ENCODE measurements at places on chromosomes 4 and X.

DNA sequence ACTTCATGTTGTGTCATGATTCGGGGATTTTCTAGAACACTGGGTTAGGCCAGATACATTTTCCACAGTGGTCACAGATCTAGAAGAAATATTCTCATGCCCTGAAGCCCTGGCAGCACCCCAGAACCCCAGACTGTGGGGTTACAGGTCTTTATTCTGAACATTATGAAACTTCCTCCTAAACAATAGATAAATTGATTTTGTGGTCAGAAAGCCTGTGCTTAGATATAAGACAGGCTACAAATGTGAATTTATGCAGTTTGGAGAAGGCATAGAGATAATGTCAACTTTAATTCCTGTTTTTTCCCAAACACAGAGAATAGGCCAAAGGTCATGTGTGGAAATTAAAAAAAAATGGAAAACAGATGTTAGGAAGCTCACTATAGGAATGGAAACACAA is 492.9 kb downstream of the SPRY1 start:
- no peak for DNase-seq

GRCh38 chr4:14452764-14453163 is 549.5 kb upstream of the CPEB2 start:
- no peak for DNase-seq

DNA sequence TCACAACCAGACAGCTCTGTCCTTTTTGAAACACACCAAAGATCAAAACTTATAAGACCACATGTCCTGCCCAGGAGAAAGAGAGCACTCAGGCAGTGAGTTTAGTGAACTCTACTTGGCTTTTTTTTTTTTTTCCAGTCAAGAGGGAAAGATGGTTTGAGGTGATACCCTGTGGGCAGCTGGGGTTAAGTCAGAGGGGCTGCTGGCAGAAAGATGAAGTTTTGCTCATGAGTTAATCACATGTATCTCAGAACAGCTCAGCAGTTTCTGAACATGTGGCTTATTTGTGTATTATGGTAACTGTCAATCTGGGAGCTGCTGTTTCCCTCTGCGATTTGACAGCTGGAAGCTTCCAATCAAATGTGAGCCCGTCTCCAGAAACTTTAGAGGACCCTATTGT is 56.4 kb upstream of the MAP3K15 start:
- no peak for DNase-seq

DNA sequence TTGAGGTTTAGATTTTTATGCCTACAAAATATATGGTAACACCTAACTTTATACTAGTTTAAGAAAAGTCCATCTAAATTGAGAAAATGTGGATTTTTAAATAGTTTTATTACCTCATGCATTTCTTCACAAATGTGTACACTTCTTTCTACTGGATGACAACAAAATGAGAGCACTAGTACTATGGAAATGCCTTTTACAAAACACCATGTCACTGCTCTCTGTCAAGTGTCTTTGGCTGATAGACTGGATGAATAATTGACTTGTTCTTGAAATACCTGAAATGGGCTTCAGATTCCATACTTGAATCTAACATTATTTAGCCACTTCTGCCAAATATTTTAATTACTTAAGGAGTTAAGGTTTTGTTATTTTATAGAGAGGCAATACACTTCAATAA is 49.5 kb downstream of the AMELX start:
- DNase-seq, result no peak

- no peak for DNase-seq
Observed at GRCh38 chr4:187268940-187269339, 545.3 kb upstream of the FAT1 start.

DNA sequence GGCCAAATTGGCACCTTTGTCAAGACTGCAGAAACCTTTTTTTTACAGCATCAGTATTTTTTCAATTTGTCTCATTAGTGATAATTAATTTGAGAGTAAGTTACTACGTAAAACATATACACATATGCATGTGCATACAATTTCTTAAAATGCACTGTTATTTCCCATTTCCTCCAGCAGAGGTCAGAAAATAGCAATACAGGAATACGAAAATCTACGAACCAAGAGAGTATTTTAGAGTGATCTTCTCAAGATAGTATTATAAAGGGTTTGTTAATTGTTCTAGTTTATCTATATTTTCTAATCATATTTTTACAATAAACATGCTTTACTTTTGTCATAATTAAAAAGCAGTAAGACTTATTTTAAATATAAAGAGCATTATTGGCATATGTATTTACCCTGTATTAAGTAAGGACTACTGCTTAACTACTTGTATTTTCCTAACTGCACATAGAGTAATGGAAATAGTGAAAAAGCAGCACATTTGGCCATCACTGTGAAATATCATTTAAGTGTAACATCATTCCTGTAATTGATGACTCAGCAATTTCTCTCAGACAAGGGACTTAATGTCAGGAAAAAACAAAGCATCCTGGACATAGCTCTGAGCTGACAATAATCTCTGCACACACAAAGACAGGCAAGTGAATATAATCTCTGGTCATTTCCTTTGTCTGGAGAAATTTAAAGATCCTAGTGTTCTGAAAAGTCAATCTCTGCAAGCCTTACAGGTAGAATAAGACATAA is 45.6 kb downstream of the MAOB start:
- peak; percentile 17 for DNase-seq

DNA sequence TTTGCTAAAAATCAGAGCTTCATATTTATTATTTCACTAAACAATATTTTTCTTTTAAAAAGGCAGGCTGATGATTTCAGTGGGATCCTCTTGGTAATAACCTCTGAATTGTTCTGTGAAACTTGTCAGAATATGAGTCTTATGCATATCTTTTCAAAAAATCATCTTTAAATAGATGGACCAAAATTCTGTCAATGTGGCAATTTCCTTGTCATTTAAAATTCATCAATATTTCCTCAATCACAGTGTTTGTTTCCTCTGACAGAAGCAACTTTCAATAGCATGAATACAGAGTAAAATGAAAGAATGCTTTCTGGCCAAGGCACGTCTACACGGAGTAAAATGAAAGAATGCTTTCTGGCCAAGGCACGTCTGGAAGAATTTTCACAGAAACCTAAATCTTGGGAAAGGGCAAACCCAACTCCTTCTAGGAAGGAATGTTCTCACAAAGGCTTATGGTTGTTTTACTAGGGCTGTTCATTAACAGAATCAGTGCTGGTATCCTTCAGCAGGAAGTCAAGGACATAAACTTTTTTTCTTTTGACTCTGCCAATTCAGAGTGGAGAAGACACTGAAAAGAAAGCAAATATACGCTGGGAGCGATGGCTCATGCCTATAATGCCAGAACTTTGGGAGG is 99.0 kb upstream of the GPR34 start:
- DNase-seq, result no peak

- no peak for DNase-seq
Observed at GRCh38 chrX:110322603-110323002, 4.7 kb upstream of the AMMECR1 start.

GRCh38 chr4:45004847-45005565 is 278.6 kb upstream of the GNPDA2 start:
- no peak for DNase-seq

GRCh38 chr4:141646969-141647368 is 10.6 kb downstream of the IL15 start:
- no peak for DNase-seq

- DNase-seq, result no peak
Observed at GRCh38 chr4:1109898-1110506, 3.4 kb downstream of the RNF212 start.

DNA sequence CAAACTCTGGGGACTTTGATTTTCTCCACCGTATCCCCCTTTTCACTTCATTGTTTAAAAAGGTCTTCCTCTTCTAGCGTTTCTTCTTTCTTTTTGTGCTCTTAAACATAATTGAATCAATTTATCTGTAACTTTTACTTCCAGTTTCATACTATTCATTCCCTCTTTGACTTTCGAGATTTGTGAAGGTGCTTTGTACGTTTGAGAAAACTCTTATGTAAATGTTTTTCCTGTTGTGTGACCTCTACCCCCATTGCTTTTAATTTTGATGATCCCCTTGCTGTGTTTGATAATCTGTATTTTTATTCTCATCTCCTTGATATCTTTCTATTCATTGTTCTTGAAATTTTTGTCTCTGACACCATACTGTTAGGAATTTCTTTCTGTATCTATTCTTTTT is 4.8 kb downstream of the USP38 start:
- no peak for DNase-seq

DNA sequence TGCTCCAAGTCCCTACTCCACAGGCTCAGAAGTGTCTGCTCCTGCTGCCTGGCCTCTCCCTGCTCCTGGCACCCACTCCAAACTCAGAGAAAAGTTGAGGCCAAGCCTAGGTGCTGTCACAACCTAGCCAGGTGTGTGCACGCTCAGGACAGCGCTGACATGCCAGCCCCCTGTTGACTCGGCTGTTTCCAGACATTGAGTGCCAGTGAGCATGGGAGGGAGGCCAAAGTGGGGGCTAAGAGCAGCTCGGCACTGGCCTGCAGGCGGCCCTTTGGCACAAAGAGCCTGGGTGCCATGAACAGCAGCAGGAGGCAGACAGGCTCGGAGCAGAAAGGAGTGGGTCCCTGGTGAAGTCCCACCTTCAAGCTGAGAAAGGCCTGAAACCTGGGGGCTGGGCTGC is 79.6 kb upstream of the DDX60 start:
- no peak for DNase-seq

- DNase-seq, result no peak
Observed at GRCh38 chr4:152983774-152984411, 47.8 kb downstream of the FHDC1 start.

GRCh38 chr4:2341911-2342652 is 76.4 kb downstream of the ZFYVE28 start:
- DNase-seq, result no peak

DNA sequence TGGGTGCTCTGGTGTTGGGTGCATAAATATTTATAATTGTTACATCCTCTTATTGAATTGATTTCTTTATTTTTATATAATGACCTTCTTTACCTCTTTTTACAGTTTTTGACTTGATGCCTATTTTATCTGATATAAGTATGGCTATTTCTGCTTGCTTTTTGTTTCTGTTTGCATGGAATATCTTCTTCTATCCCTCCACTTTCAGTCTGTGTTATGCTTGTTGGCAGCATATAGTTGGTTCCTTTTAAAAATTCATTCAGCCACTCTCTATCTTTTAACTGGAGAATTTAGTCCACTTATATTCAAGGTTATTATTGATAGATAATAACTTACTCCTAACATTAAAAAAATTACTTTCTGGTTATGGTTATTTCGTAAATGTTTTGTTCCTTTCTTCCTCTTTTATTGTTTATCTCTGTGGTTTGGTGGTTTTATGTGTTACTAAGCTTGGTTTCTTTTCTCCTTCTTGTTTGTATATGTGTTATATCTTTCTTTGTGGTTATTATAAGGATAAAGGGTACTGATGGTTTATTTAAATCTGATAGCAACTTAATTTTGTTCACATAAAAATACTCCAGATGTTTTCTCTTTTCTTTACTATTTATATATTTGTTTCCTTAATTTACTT is 69.5 kb downstream of the IL15 start:
- no peak for DNase-seq

DNA sequence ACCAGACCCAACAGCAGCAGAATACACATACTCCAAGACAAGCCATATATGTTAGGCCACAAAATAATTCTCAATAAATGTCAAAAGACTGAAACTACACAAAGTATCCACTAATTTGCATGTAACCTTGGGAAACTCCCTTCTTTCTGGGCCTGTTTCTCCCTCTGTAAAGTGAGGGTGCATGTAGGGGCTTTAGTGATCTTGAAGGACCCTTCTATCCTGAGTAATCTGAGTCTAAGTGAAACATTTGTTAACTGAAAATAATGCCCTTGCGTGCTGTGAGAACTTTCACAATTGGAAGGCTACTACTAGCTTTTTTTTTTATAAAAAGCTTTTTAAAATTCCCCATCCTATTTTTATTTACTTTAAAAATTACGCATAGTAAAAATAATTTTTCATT is 125.2 kb downstream of the NEXMIF start:
- DNase-seq, result no peak

GRCh38 chr4:37749398-37749988 is 63.3 kb upstream of the RELL1 start:
- no peak for DNase-seq

- no peak for DNase-seq
Observed at GRCh38 chr4:152033621-152034020, 272.8 kb upstream of the GATB start.

GRCh38 chrX:143661286-143661685 is 25.4 kb upstream of the SLITRK4 start:
- no peak for DNase-seq

DNA sequence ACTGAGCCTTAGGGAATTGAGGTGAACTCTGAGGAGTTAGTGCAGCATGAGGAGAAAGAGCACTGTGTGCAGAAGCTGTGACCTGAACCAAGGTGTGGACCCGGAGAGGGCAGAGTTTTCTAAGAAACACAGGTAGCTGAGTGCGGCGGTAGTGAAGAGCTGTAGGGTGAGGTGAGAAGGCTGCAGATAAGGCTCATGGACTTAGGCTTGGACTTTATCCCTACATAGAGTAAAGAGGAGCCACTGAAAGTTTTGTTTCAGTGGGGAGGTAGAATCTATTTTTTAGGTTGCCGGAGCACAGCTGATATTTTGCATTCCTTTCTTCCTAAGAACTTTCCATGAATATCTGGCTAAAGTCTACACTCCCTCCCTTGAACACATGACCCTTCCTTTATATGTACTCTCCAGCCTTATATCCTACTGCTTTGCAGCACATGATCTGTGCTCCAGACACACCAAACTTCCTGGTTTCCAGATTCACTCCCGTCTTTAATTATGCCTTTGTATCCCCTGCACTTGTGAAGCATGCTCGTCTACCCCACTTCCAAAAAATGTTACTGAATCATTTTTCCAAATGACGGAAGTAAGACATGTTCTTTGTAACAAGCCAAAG is 10.6 kb upstream of the PGRMC2 start:
- DNase-seq, result no peak

- DNase-seq, result no peak
Observed at GRCh38 chrX:57119416-57119815, 1.9 kb downstream of the SPIN2B start.

GRCh38 chrX:39653691-39654090 is 444.1 kb downstream of the BCOR start:
- DNase-seq, result no peak

- no peak for DNase-seq
Observed at GRCh38 chr4:110614173-110614963, 8.5 kb downstream of the PITX2 start.

GRCh38 chr4:146638333-146638785 is 334 bp upstream of the POU4F2 start:
- no peak for DNase-seq

DNA sequence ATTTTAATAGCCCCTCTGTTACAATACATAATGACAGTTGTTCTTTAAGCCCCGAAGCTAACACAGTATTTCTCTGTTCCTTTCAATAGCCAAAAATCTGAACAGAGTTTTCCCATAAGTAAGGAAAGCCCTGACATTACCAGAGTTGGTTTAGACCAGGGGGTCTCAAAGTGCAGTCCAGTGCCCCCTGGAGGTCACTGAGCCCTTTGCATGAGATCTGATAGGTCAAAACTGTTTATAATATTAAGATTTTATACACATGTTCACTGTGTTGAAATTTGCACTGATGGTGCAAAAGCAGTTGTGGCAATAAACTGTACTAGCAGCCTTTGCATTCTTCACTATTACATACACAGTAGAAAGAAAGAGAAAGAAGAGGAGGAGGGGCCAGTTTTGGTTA is 177.1 kb downstream of the SPANXN3 start:
- DNase-seq, result no peak
